Panc1 (cell line): ENCODE measurements at places on chromosomes 5 and 9.

GRCh38 chr5:124461941-124462340, 284.5 kb downstream of the ZNF608 start:
- DNase-seq: no peak

DNA sequence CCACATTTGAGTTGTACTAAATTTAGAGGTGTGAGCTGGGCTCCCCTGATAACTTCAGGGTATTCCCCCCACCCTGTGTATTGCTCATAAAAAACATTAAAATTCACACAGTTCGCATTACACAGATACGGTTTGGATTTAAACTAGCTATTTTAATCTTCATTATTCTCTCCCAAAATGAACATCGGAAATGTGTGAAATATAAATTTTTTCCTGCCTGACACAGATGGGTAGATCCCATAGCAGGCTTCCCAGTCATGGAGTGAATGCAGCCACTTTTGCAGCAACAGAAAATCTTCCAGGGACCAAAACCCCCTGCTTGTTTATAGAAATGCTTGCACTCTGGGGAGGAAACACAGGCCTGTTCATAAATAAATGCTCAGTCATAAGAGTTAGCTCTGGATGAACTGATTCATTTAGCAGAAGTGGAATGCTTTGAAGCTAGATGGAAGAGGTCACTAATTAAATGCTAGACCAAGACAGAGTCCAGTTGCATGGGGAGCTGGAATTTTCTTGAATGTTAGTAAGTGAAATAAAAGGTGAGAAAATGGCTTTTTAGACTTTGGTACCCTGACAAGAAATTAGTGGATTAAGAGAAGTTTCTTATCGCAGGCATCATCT, 115.6 kb downstream of the PDE8B start:
- DNase-seq: no peak

- no peak for DNase-seq
These were observed 18.3 kb upstream of the PHYHD1 start for GRCh38 chr9:128902351-128903078.

DNA sequence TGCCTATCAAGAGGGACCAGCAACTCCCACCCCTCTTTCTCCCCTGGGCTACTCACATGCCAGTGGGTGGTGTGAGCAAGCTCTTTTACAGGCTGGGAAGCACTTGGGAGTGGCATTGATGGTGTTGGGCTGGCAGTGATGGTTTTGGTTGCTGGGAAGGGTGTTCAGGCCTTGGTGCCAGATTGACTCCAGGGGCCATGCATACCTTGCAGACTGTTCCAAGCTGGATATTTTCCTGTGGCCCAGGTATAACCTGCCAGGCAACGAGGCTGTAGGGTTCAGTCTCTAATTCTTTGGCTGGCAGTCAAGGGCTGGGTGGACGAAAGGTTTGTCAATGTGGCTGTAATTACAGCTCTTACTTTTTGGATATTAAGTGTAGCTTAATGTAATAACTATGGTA, 177.3 kb downstream of the MACROH2A1 start:
- no peak for DNase-seq

GRCh38 chr5:179817470-179817840, 3.2 kb upstream of the SQSTM1 start:
- DNase-seq: no peak

DNA sequence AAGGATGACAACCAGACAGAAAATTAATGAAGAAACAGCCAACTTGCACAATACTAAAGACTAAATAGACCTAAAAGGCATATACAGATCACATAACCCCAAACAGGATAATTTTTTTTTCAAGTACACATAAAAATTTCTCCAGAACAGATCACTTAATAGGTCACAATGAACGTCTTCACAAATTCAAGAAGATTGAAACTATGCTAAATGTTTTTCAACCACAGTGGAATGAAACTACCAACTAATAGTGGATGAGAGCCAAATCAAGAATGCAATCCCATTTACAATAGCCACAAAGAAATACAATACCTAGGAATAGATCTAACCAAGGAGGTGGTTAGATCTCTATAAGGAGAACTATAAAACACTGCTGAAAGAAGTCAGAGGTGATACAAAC, 145.8 kb downstream of the TMEM232 start:
- no peak for DNase-seq
